ENCODE measurements at places on chromosomes 6 and 20.

GRCh38 chr6:85058806-85059205, 294.4 kb upstream of the TBX18 start:
- no peak for DNase-seq

DNA sequence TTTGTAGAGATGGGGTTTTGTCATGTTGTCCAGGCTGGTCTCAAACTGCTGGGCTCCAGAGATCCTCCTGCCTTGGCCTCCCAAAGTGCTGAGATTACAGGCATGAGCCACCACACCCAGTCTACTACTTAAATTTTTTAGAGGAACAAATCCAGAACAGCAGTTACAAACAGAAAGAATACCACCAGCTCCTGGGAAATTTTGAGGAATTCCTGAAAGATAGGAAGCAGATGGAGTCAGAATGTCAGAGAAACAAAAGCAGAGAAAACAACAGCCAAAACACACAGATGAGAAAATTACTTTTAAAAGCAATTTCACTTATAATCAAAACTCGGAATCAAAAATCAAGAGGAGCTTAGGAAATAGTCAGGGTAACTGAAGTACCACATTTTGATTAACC, 543.3 kb upstream of the MARCKS start:
- no peak for DNase-seq

DNA sequence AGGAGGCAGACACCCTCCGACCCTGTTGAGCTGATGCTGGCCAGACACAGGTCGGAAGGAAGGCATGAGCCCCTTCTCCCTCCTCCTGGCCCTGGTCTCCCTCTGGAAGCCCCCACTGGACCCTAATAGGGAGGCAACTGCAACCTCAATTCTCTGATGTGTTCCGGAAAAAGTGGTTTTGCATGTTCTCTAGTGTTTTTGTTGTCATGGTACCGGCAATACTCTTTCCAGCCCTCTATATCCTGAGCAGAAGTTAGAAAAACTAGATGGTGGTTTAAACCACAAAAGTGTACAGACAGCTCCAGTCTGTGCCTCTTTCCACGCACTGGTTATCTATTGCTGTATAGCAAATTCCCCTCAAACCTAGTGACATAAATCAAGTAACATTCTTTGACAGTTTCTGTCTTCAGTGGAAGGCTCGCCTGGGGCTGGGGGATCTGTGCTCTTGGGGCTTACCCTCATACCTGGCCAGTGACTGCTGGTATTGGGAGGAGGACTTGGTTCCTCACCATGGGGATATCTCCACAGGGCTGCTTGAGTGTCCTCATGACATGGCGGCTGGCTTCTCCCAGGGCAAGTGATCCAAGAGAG, 37.0 kb downstream of the SYTL3 start:
- DNase-seq, result peak; percentile 32

GRCh38 chr20:34112600-34113101, 608 bp upstream of the EIF2S2 start:
- DNase-seq, result peak; percentile 44

- no peak for DNase-seq
Observed at GRCh38 chr6:112941613-112942012, 594.5 kb downstream of the RFPL4B start.

- no peak for DNase-seq
Observed at GRCh38 chr6:116562614-116563013, 8.7 kb upstream of the RWDD1 start.
